ENCODE measurements at places on chromosomes 13 and 19. TPM values are rescaled to one million over a fixed set of nuclear protein-coding genes. Genes with fewer than 3 reads are reported as not detected.

DNA sequence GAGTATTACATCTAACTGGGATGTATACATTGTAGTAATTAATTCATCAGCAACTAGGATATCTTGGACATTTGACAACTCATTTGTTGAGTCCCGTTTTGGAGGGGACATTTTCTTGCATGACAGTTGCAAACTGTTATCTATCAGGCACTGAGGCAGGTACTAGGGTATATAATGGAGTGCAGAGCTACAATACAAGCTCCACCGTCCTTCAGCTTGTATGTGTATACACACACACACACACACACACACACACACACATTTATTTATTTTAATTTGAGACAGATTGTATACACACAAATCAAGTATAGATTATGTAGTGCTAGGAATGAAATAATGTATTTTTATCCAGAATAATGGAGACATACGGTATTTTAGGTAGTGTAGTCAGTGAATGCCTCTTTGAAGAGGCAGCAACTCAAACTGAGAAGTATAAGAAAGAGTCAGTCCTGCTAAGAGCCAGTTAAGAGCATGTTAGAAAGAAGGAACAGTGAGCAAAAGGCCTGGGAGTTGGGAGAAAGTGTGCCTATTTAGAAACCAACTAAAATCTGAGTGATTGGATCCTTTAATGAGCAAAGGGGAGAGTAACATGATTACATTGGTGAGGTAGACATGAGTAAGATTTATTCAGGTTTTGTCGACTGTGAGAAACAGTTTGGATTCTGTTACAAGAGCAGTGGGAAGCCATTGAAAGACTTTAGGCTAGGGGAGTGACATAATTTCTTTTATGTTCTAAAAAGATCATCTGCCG, 74.5 kb downstream of the NBEA start:
- no peak overlapping the region for H3K4me3 ChIP-seq
- no peak for DNase-seq
- H3K27me3 ChIP-seq: no peaks in the 10 kb centered on the region
- H3K36me3 ChIP-seq: no peaks in the 10 kb centered on the region
- H3K27ac ChIP-seq: no peak overlapping the region

DNA sequence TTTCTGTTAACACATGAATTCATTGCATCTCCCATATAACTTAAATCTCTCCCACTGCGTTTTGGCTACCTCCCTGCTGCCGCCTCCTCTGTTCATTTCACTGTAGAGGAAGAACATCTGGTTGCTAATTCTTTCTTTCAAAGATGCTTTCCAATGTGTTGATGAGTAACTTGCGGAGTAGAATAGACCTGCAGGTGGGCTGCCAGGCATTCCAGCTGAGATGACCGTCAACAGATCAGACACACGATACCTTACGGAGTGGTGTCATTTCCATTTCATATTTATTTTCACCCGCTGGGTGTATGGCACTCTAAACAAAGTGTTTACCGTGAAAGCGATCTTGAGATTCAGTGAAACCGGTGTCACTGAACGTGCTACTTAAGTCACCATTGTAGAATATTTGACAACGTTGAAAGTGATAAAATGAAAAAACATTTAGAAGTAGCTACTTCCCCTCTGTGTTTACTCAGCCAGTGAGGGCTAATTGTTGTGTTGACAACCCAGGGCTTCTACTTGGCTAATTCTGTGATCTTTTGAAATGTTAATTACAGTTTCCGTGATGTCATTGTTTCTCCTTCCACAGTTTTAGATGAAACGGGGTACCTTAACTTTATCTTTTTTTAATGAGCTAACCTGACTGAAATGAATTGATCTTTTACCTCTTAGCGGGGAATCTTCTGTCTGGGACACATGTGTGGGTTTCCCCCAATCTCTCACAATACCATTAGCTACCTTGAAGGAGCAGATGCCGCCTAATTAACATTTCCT, 228.5 kb upstream of the ARGLU1 start:
- DNase-seq: no peak
- H3K4me3 ChIP-seq: peak overlapping the region; percentile 61
- H3K27me3 ChIP-seq: no peaks in the 10 kb centered on the region
- H3K36me3 ChIP-seq: no peaks in the 10 kb centered on the region

Gene CCDC70
- total RNA-seq: not detected

GRCh38 chr13:66154976-66155375, 1075.2 kb downstream of the PCDH9 start:
- H3K27ac ChIP-seq: no peak overlapping the region
- no peak overlapping the region for H3K4me3 ChIP-seq

Gene IGFL3
- total RNA-seq: not detected

DNA sequence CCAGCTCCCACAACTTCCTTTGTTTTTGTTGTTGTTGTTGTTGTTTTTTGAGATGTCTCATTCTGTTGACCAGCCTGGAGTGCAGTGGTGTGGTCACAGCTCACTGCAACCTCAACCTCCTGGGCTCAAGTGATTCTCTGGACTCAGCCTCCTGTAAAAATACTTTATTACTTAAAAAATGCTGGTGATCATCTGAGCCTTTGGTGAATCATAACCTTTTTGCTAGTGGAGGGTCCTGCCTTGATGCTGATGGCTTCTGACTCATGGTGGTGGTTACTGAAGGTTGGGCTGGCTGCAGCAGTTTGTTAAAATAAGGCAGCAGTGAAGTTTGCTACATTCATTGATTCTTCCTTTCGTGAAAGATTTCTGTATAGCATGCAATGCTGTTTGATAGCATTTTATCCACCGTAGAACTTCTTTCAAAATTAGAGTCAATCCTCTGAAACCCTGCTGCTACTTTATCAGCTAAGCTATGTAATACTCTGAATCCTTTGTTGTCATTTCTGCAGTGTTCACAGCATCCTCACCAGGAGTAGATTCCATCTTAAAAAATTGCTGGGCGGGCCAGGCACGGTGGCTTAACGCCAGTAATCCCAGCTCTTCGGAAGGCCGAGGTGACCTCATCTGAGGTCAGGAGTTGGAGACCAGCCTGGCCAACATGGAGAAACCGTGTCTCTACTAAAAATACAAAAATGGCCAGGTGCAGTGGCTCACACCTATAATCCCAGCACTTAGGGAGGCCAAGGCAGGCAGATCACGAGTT, 18.0 kb downstream of the ARHGAP35 start:
- no peak overlapping the region for H3K27ac ChIP-seq
- H3K4me1 ChIP-seq: peaks cover 3% of the 10 kb centered on the region
- H3K4me3 ChIP-seq: no peak overlapping the region

GRCh38 chr13:24304620-24305019, 4.8 kb upstream of the C1QTNF9 start:
- peaks cover 56% of the 10 kb centered on the region for H3K36me3 ChIP-seq
- DNase-seq: no peak
- no peak overlapping the region for H3K4me3 ChIP-seq
- H3K27ac ChIP-seq: no peak overlapping the region
- no peaks in the 10 kb centered on the region for H3K27me3 ChIP-seq

DNA sequence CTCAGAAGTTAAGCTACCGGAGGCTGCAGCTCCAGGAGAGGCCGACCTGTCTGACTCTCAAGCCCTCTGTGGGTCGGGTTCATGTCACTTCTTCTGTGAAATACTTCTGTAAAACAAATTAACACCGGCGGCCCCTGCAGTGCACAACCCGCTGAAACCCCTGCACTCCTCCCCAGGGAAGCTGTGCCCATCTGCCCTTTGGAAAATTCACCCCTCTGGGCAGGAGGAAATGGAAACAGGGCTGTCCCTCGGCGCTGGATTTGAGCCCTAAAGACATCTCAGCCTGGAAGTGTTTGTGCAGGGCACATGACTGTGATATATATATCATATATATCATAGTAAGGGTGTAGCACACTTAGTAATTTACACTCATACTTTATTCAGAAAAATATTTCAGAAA, 415.3 kb downstream of the IRS2 start:
- H3K27me3 ChIP-seq: no peaks in the 10 kb centered on the region
- H3K36me3 ChIP-seq: no peaks in the 10 kb centered on the region
- DNase-seq: no peak
- no peak overlapping the region for H3K4me3 ChIP-seq
- H3K4me1 ChIP-seq: no peaks in the 10 kb centered on the region

- DNase-seq: peak; percentile 41
- H3K27me3 ChIP-seq: no peaks in the 10 kb centered on the region
- H3K4me1 ChIP-seq: peaks cover 17% of the 10 kb centered on the region
- peaks cover 48% of the 10 kb centered on the region for H3K36me3 ChIP-seq
- H3K4me3 ChIP-seq: no peak overlapping the region
- no peak overlapping the region for H3K27ac ChIP-seq
Observed at GRCh38 chr19:42092350-42092749, 16.4 kb downstream of the ZNF574 start.

Gene PLK5
- total RNA-seq: not detected

Gene SLC25A41
- 0.32 TPM for total RNA-seq

DNA sequence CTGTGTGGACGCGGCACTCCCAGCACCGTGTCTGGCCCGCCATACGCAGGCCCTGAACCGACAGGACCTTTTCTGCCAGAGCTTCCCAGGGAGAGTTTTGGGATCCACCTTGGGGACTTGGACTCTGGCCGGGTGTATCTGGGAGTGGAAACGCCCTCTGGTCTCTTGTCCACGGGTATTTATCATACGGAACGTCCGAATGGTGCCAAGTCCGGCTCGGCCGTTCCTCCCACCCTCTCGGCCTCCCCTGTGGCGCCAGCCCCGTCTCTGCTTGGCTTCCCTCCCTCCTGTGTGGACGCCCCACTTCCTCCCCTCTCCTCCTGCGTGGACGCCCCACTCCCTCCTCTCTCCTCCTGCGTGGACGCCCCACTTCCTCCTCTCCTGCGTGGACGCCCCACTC, 12.1 kb downstream of the HCN2 start:
- no peak overlapping the region for H3K27ac ChIP-seq
- no peak overlapping the region for H3K4me3 ChIP-seq
- DNase-seq: no peak

DNA sequence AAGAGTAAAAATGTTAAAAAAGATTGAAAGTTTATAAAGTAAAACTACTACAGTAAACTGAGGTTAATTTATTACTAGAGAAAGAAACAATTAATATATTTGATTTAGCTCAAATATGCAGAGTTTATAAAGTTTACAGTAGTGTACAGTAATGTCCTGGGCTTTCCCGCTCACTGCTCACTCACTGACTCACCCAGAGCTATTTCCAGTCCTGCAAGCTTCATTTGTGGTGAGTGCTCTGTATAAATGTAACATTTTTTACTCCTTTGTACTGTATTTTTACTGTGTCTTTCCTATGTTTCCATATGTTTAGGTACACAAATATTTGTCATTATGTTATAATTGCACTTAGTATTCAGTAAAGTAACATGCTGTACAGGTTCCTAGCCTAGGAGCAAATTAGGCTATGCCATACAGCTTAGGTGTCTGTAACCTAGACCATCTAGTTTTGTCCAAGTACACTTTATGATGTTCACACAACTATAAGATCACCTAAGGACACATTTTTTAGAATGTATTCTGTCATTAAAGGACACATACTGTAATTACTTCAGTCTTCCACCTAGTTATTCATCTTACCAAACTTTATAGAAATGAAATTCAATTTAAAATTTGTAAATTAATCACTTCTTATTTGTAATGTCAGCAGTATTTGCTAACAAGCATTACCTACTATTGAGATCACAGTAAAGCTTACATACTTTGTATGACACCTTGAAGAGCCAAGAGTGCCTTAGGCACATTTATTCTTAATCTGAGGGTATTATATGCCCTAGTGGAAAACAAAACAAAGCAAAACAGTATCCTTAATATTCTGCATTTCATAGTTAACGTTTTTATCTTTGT, 683.4 kb downstream of the PCDH9 start:
- DNase-seq: no peak
- H3K27me3 ChIP-seq: no peaks in the 10 kb centered on the region
- no peak overlapping the region for H3K4me3 ChIP-seq
- no peaks in the 10 kb centered on the region for H3K36me3 ChIP-seq
- no peaks in the 10 kb centered on the region for H3K4me1 ChIP-seq
- no peak overlapping the region for H3K27ac ChIP-seq

Gene RNF225
- 0.57 TPM for total RNA-seq

DNA sequence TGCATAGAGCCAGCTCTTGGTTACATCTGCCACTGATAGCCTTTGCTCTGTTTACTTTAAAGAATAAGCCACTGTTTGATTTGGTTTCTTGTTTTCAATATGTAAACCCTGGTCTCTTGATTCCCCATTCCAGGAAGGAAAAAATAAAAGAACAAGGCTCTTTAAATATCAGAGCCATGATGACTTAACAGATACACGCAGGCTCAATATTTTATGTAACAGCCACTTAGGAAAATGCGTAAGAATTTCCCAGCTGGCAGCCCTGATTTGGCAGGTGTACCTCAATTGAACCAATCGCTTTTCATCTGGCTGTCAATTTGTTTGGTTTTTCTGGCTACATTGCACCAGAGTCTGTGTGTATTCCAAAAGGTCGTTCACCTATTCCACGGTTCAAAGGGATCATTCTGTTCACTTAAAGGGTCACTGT, 65.6 kb downstream of the IRS2 start:
- peaks cover 16% of the 10 kb centered on the region for H3K27me3 ChIP-seq
- no peaks in the 10 kb centered on the region for H3K4me1 ChIP-seq
- no peak overlapping the region for H3K27ac ChIP-seq
- H3K4me3 ChIP-seq: no peak overlapping the region
- no peak for DNase-seq
- no peaks in the 10 kb centered on the region for H3K36me3 ChIP-seq

Gene SPACA6
- total RNA-seq: 10.9 TPM

- DNase-seq: no peak
- H3K27ac ChIP-seq: no peak overlapping the region
- H3K4me1 ChIP-seq: no peaks in the 10 kb centered on the region
- no peaks in the 10 kb centered on the region for H3K27me3 ChIP-seq
Observed at GRCh38 chr13:71339005-71339404, 528.0 kb downstream of the DACH1 start.

Gene PTH2
- total RNA-seq: not detected

Gene PTPRH
- not detected for total RNA-seq
